ENCODE measurements at places on chromosomes 12 and 14.

- no peak for DNase-seq
Observed at GRCh38 chr12:88309546-88309945, 167.4 kb downstream of the TMTC3 start.

DNA sequence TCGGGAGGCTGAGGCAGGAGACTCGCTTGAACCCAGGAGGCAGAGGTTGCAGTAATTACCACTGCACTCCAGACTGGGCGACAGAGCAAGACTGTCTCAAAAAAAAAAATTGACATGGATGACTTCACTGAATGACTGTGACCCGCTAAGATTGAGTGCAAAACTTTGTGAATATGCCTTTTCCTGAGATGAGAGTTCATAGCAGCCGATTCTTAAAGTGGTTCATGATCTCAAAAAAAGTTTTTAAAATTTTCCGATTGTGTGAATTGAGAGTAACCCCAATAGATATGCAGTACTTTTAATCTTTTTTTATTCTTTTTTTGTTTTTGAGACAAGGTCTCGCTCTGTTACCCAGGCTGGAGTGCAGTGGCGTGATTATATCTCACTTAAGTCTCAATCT, 1.2 kb downstream of the TCTN1 start:
- no peak for DNase-seq

- DNase-seq, result no peak
Observed at GRCh38 chr14:85535321-85535720, 5.4 kb downstream of the FLRT2 start.

GRCh38 chr12:124493809-124494750, 73.3 kb downstream of the NCOR2 start:
- DNase-seq, result peak; percentile 97

DNA sequence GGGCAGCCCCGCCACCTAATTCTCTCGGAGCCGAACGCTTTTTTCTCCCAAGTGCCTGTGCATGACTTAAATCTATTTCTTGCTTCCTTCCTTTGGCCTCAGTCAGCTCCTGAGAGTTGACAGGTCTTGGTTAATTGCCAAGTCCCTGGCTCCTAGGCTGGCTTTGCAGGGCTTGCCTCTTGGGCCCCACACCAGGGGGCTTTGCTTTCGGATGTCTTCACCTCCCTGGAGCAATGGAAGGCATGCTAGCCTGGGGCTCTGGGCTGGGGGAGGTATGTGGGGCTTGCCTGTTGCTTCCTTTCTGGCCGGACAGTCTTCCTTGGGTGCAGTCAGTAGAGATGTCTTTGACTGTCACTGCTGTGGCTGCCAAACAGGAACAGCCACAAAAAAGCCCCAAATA, 2.2 kb upstream of the KRT80 start:
- no peak for DNase-seq

- DNase-seq, result no peak
Observed at GRCh38 chr14:68193970-68194681, 374.5 kb downstream of the RAD51B start.

DNA sequence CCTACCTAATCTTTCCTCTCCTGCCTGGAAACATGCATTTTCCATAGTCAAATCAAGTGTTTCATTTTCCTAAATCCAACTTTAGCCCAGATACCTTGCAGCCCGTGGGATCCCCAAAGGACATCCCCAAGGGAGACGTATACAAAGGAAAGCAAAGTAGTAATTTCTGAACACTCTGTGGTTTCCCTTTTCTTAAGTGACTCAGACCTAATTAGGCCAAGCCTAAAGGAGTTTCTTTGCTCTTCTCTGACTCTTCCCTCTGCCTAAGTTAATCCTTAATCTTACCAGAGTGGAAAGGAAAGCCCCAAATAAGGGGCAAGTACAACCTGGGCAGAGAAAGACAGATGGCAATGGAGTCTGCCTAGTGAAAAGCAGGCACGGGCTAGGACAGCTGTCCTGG, 250.3 kb downstream of the SPTSSA start:
- peak; percentile 38 for DNase-seq

GRCh38 chr14:106848330-106849121, 1322.1 kb downstream of the TMEM121 start:
- DNase-seq, result no peak

- DNase-seq, result no peak
Observed at GRCh38 chr14:103535081-103535890, 6.3 kb downstream of the TRMT61A start.

DNA sequence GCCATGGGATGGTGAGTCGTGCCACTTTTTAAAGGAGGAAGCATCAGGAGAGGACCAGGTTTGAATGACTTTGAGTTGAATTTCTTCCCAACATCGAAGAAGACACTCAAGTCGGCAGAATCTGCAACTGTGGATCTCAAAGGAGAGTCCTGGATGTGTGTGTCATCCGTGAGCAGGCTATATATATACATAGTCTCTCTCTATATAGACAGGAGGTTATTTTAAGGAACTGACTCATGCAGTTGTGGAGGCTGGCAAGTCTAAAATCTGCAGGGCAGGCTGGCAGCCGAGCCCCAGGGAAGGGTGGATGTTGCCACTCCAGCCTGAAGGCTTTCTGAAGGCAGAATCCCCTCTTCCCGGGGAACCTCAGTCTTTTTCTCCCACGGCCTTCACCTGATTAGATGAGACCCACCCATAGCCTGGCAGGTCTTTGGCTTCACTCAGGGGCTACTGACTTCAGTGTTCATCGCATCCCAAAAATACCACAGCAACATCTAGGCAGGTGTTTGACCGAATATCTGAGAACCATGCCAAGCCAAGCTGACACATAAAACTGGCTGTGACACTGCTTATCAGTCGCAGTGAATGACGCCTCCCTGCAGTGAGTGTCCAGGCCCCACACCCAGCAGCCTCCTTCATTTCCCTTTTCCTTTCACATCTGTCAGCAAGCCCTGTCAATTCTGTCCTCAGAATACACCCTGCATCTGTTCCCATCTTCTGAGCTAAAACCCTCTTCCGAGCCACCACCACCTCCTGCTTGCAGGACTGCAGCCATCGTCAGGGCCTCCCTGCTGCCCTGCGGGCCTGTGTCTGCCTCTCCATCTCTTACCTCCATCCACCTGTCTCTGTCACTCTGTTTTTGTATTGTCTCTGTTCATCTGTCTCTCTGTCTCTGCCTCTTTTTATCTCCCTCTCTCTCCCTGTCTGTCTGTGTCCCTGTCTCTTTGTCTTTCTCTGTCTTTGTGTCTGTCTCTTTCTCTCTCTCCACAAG, 54.0 kb downstream of the ZNF664 start:
- DNase-seq, result no peak

GRCh38 chr12:94793191-94793595, 142.8 kb upstream of the TMCC3 start:
- DNase-seq, result no peak

DNA sequence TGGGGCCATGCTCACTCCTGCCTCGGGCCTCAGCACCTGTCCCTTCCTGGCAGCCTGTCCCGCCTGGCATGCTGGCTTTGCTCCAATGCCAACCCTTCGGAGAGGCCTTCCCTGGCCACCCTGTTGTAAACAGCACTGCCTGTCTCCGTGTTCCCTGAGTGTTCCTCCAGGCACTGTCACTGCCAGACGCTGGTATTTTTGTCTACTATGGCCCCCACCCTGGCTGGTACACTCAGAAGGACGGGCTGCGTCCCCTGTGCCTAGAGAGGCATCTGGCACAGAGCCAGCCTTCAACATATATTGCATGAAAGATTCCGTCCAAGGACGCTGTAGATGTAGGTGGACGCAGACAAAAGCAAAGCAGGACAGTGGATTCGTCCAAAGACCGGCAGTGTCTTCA, 2.7 kb upstream of the ASPG start:
- DNase-seq, result peak; percentile 1

GRCh38 chr14:55803873-55804553, 224.0 kb downstream of the KTN1 start:
- DNase-seq, result no peak

DNA sequence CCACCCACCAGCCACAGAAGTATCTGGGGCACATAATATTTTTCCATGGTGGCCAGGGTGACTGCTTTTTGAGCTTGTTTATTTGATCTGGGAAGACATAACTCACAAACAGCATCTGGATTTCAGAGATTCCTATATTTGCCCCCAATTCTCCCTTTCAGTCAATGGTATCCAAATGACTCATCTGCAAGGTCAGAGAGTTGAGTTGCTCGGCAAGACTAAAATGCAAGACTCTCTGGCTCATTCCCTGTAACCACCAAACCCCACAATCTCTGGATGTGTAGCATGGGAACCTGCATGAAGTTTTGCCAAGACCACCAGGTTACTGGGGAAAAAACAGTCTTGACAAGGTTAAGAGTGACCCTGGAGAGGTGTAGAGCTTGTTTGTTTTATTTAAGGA, 174.9 kb upstream of the FAR2 start:
- DNase-seq, result no peak
